ENCODE measurements at places on chromosomes 7 and 10.

DNA sequence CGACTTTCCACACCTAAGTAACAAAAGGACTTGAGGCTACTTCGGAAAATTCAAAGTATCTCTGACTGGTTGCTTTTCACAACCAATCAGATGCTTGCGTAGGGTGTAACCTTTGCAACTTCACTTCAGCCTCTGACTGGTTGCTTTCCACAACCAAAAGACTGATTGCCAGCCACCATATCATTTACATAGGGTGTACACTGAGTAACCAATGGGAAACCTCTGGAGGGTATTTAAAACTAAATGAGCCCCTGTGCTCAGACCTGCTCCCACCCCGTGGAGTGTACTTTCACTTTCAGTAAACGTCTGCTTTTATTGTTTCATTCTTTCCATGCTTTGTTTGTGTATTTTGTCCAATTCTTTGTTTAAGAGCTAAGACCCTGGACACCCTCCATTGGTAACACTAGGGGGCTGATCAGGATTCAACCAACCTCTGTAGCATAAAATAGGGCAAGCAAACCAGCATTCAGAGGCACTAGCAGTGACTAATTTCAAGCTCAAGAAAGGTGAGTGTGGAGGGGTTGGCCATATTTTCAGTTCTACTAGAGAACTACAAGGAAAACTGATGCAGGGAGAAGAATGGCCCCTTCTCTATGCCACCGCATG is 390.8 kb downstream of the POM121L12 start:
- no peak for DNase-seq

DNA sequence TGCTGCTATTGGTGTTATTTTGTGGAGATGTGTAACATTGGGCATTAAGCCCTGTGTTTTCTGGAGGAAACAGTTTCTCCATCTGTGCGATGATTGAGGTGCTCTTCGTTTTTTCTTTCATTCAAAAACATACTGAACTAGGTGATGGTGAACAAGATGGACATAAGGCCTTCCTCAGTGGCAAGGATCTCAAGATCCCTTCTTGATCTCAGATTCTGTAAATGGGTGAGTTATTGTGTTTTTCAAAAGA is 759 bp upstream of the ELAPOR2 start:
- DNase-seq = no peak

GRCh38 chr7:122305475-122306319 is 1.1 kb upstream of the FEZF1 start:
- no peak for DNase-seq

GRCh38 chr10:126528315-126528835 is 140.1 kb upstream of the ADAM12 start:
- DNase-seq = no peak

DNA sequence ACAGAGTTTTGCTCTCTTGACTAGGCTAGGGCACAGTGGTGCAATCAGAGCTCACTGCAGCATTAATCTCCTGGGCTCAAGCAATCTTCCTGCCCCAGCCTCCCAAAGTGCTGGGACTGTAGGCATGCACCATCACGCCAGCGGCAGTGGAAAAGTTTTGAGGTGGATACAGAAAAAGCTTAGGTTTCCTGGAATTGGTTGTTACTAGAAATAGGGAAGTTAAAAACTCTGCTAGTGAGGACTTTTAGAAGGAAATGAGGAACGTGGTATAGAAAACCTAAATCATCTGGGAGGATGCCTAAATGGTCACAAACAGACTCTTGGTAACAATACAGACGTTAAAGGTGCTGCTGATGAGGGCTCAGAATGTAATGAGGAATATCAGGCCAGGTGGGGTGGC is 10.9 kb upstream of the SNX8 start:
- no peak for DNase-seq

DNA sequence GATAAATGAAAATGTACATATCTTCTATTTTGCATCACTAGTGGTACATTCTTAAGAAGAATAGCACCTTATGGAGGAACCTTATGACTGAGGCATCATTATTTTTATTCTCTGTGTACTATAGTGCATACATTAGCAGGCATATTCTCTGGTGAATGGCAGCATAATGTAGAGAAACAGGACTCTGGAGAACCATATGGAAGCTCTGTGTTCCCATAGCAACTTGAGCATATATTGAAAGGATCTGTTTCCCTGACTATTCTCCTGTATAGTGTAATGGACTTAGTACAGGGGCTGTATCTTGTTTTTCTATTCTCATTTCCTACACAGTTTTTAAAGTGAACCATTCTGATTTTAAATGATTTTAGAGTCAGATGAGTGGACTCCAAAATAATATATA is 128.4 kb upstream of the SMIM30 start:
- no peak for DNase-seq

GRCh38 chr10:78996792-78997129 is 72.0 kb upstream of the ZMIZ1 start:
- DNase-seq = no peak

GRCh38 chr10:132624847-132625471 is 87.4 kb downstream of the INPP5A start:
- DNase-seq = no peak

- DNase-seq = no peak
Measured at GRCh38 chr7:3795141-3795540, 494.1 kb downstream of the SDK1 start.

- DNase-seq = no peak
Measured at GRCh38 chr10:119297207-119297968, 90.0 kb downstream of the GRK5 start.

DNA sequence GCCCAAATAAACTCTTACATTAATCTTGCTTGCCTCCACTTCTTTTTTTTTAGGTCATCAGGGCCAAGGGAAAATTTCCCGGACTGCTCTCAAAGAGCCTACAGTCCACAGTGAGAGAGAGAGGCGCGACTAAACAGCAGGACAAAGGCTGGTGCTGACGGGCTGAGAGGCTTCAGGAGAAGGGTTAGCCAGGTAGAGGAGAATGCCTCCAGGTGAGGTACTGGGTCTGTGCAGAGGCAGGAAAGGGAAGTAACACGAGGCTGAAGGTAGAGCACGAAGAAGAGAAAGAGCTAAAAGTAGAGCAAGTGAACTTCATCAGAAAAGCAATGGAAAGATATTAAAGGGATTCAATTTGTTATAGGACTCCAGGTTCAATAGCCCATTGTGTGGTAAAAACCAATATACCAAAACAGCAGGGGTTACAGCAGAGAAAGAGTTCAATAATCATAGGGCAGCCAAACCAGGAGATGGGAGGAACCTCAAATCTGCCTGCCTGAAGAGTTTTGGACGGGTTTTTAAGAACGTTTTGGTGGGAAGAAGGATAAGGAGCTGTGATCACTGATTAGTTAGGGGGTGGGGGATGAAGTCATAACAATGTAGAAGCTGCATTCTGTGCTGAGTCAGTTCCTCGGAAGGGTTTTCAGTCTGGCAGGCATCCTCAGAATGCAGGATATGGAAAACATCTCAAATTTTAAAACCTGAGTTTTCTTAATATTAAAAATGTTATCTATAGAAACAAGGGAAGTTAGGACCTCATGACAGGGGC is 171.5 kb downstream of the AKR1D1 start:
- DNase-seq = no peak

GRCh38 chr10:48791267-48791928 is 106.7 kb downstream of the WDFY4 start:
- DNase-seq = no peak

DNA sequence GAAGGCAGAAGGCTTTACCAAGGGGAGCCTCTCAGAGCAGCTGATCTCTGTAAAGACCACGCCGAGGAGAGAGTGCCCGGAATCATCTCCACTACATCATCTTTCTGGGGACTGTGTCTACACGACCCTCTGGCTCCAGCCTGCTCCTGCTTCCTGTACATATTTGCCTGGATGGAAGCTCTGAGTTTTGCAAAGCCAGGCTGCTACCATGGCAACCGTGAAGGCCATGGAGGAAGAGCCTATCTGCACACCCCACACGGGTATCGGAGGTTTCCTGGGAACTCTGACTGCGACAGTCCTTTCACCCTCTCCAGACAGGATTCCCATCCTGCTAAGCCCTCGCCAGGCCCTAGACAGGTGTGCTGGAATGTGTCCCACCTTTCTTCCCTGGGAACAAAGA is 83.4 kb upstream of the TNRC18 start:
- no peak for DNase-seq

All from pons (tissue), 1 donor.